ENCODE measurements at places on chromosomes 2 and 18.

- no peak overlapping the region for H3K4me3 ChIP-seq
- no peaks in the 10 kb centered on the region for H3K4me1 ChIP-seq
- no peaks in the 10 kb centered on the region for H3K27me3 ChIP-seq
- no peak for DNase-seq
- no peaks in the 10 kb centered on the region for H3K36me3 ChIP-seq
These were observed 41.3 kb upstream of the IL1R1 start for GRCh38 chr2:102101097-102101848.

DNA sequence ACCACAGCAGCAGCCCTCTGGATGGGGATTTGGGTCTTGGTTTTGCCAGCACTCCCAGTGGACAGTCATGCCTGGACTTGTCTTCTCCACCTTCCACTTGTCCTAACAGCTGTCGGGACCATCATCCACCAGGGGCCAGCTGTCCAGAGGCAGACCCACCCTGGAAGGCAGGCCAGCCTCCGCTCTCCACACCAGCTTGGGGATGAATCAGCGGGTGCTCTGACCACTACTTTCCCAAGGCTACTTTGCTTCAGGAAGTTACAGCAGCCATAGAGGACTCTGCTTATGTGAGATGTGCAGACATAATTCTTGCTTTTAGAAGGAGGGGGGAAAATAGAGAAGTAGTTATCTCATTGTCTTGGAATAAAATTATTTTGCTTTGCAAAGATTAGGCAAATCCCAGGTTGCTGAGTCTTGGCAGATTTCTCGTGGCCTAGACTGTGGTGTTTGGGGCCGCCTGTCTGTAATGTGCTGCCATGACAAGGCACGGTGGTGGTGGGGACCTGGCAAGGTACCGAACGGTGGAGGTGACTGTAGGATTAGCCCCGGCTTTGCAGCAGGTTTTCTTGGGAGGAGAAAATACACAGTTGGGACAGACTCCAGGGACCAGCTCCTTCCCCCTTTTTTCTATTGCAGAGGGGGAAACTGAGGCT is 148.7 kb downstream of the AGAP1 start:
- H3K36me3 ChIP-seq = no peaks in the 10 kb centered on the region
- no peaks in the 10 kb centered on the region for H3K27me3 ChIP-seq
- H3K27ac ChIP-seq = peak overlapping the region; percentile 25
- H3K4me3 ChIP-seq = no peak overlapping the region

GRCh38 chr2:118726821-118727220 is 120.6 kb downstream of the EN1 start:
- no peaks in the 10 kb centered on the region for H3K27me3 ChIP-seq
- H3K36me3 ChIP-seq = no peaks in the 10 kb centered on the region
- no peak overlapping the region for H3K4me3 ChIP-seq

GRCh38 chr2:44169155-44169898 is 652 bp downstream of the PPM1B start:
- peak overlapping the region; percentile 94 for H3K4me3 ChIP-seq
- no peaks in the 10 kb centered on the region for H3K36me3 ChIP-seq
- no peaks in the 10 kb centered on the region for H3K4me1 ChIP-seq

DNA sequence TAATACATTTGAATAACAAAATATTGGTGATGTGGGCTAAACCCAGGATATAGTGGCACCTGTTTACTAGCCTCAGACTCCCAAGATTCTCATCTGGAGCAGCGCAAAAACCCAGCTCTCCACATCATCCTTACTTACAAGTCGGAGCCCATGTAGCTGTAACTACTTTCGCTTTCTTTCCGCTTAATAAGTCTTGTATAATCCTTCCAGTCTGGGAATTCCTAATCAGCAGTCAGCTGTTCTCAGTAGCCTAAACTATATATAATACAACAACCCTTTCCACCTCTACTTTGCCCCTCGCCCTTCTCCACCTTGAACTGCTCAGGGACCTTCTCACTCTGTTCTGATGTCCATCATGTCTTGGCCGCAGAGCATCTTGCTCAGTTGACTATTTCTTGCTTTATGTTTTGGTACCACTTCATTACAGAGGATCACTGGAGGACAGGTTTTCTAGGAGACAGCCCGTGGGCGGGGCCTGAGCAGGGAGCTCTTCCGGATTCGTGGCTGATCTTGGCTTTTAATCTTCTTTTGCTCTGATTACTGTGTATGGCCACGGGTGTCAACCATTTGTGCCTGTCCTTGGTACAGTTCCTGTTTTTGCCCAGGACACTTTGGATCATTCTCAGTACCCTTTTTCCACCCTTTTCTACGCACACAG is 119.9 kb upstream of the SERTAD2 start:
- DNase-seq = no peak
- no peaks in the 10 kb centered on the region for H3K4me1 ChIP-seq
- no peak overlapping the region for H3K27ac ChIP-seq

DNA sequence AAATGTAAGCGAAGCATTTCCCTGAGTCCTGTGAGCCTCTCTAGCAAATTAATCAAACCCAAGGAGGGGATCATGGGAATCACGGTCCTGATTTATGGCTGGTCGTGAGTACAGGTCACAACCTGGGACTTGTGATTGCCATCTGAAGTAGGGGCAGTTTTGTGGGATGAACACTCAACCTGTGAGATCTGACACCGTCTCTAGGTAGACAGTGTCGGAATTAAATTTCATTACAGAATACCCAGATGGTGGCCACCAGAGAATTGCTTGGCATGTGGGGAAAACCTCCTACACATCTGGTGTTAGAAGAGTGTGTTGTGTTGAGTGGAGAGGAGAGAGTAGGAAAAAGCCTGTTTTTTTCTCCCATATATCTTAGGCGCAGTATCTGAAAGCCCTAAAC is 12.5 kb downstream of the CAPN14 start:
- H3K27ac ChIP-seq = no peak overlapping the region
- H3K4me3 ChIP-seq = no peak overlapping the region
- no peaks in the 10 kb centered on the region for H3K36me3 ChIP-seq
- no peak for DNase-seq
- no peaks in the 10 kb centered on the region for H3K4me1 ChIP-seq

GRCh38 chr2:34317797-34318196 is 718.7 kb upstream of the FAM98A start:
- H3K4me3 ChIP-seq = no peak overlapping the region
- no peaks in the 10 kb centered on the region for H3K36me3 ChIP-seq
- H3K27ac ChIP-seq = no peak overlapping the region
- no peak for DNase-seq
- H3K27me3 ChIP-seq = no peaks in the 10 kb centered on the region

DNA sequence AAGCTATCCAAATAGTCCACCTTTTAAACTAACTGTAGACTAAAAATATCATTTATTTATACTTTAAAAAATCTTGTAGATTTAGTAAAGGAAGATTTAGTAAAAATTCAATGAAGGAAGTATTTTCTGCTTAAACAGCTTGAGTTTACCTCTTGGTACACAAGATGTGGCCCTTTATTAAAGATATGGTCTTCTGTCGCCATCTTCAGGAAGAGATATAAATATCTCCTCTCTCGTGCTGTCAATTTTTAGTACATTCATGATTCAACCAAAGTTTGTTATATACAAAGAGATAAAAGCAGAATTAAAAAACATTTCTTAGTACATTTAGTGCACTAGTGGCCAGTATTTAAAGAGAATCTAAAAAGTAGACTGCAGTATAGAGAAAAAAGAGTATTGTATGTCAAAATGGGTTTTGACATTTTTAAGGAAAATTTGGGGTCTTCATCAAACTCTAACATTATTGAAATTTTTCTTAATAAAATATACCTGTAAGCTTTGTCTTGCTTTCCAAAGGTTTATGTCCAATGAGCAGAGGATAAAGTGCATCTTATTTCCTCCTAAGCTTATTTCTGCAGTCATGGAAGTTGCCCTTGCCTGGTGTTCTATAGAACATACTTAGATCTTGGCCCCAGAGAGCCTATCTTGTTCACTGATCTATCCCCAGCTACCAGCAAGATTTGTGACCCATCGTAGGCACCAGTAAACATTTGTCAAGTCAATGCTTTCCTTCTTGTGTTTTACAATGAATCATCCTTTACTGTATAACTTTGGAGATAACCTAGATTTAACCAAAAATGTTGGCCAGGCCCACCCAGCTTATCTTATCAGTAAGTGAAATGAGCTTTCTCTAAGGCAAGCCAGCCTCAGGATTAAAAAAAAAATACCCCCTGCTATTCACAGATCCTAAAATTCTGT is 18.5 kb upstream of the EML6 start:
- H3K4me1 ChIP-seq = no peaks in the 10 kb centered on the region
- H3K27me3 ChIP-seq = no peaks in the 10 kb centered on the region
- no peaks in the 10 kb centered on the region for H3K36me3 ChIP-seq
- no peak for DNase-seq

- no peaks in the 10 kb centered on the region for H3K27me3 ChIP-seq
- no peak overlapping the region for H3K27ac ChIP-seq
- no peak for DNase-seq
- H3K36me3 ChIP-seq = no peaks in the 10 kb centered on the region
These were observed 1082.0 kb downstream of the DPP10 start for GRCh38 chr2:115524452-115524851.

- no peak for DNase-seq
- H3K4me3 ChIP-seq = no peak overlapping the region
- no peak overlapping the region for H3K27ac ChIP-seq
- H3K36me3 ChIP-seq = no peaks in the 10 kb centered on the region
- H3K27me3 ChIP-seq = no peaks in the 10 kb centered on the region
- H3K4me1 ChIP-seq = no peaks in the 10 kb centered on the region
These were observed 185.9 kb downstream of the ZNF521 start for GRCh38 chr18:25166113-25166512.
